WERI-Rb-1 (cell line): ENCODE measurements at places on chromosomes 11 and 22.
A peak's percentile ranks its signal among the peaks of the same experiment; 100 is the strongest.

GRCh38 chr22:39501644-39502108 lies 414 bp upstream of the MIEF1 start:
- DNase-seq: no peak

DNA sequence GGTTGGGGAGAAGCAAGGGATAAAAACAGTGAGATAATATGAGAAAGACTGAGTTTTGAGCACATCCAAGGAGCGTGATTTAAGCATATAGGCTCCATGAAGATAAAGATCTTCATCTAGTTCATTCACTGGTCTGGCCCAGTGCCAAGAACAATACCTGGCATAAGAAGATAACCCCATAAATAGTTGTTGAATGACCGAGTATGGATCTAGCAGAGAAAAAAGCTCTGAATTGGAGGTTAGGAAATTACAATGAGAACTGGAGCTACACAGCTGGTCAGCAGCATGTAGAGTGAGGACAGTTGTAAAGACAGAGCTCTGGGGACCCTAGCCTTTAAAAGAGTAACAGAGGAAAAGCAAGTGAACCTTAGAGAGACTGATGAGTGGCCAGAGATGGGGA lies 33.0 kb upstream of the PAK1 start:
- DNase-seq: no peak

DNA sequence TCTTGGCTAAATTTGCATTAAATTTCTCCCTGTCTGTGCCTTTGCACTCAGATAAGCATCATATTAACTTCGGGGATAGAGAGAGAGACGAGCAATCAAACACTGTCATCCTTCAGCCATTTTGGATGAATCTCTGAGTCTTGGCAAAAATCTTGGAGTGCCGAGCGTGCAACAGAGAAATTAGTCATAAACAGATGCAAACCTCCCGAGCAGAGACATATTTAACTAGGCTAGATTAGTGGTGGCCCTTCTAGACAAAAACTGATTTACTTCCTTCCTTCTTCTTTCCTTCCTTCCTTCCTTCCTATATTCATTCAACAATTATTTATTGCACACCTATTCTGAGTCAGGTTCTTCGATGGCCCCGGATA lies 114.4 kb upstream of the BLID start:
- DNase-seq: no peak

- peak; percentile 71 for DNase-seq
Measured at GRCh38 chr22:20238901-20239675, 29.0 kb downstream of the RTN4R start.

DNA sequence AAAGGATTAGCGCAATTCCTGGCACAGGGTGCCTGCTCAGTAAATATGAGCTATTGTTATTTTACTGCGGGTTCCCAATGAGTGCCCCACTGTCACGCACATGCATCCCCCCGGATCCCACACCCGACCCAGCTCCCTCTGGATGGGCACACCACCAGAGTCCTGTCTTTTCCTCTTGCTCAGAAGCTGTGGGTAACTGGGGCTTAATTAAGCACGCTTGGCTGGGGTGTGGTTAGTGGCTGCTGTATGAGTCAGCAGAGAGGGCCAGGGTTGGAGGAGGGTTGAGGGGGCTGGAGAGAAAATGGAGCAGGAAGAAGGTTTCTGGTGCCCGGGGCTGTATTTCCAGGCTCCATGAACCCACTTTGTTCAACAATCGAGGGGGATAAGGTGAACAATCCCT lies 30.3 kb upstream of the NECTIN1 start:
- DNase-seq: no peak

DNA sequence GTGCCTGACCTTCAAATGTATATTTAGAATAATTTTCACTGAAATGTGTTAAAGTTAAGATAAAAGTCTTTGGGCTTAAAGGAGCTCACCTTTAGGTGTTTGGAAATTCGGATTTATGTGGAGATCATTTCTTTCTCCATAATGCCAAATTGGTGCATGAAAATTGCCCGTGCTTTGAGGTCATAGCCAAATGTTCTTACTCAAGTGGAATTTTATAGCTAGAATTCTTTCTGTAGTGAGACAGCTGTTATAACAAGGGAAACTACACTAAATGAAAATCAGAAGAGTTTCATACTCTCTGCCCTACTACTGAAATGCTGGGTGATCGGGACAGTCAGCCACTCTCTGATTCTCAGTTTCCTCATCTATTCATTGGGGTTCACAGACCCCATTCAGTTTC lies 89.5 kb upstream of the DBX1 start:
- DNase-seq: no peak

GRCh38 chr11:116348226-116348625 lies 424.6 kb downstream of the BUD13 start:
- DNase-seq: no peak

DNA sequence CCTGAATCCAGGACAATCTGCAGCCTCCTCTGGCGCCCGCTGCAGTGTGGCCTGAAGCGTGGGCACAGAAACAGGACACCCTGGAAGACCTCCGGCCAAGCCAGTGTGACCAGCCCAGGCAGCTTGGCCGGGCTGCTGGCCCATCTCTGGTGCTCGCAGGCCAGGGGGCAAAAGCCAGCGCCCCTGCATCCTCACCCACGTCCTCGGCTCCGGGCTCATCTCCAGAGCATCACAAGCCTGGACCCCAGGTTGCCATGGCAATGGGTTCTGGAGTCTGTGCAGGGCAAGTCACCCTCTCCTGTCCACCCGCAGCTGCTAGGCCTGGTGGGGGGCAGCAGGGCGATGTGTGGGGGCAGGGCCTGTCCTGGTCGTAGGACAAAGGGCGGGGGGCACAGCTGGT lies 9.3 kb upstream of the PDGFB start:
- DNase-seq: no peak

- no peak for DNase-seq
Measured at GRCh38 chr11:111878385-111878848, 548 bp downstream of the FDXACB1 start.

- peak; percentile 57 for DNase-seq
Measured at GRCh38 chr11:67649634-67650510, 658 bp downstream of the ACY3 start.

GRCh38 chr22:44179989-44180705 lies 578 bp upstream of the PARVG start:
- DNase-seq: no peak

DNA sequence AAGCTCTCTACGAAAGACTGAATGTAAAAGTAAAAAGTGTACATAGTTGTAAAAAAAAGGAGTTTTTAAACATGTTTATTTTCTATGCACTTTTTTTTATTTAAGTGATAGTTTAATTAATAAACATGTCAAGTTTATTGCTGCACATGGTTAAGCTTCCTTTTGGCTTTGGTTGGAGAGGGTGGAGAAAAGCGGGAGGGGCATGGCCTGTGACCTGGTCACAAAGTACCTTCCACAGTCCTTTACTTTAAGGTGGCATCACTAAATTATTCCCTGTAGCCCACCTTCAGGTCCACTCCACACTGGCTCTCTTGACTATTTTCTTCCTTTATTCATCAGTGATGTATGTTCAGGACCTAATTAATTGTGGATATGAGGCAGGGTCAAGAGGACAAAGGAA lies 586 bp upstream of the TTC36 start:
- no peak for DNase-seq
